ENCODE measurements at places on chromosomes 6 and 20.

DNA sequence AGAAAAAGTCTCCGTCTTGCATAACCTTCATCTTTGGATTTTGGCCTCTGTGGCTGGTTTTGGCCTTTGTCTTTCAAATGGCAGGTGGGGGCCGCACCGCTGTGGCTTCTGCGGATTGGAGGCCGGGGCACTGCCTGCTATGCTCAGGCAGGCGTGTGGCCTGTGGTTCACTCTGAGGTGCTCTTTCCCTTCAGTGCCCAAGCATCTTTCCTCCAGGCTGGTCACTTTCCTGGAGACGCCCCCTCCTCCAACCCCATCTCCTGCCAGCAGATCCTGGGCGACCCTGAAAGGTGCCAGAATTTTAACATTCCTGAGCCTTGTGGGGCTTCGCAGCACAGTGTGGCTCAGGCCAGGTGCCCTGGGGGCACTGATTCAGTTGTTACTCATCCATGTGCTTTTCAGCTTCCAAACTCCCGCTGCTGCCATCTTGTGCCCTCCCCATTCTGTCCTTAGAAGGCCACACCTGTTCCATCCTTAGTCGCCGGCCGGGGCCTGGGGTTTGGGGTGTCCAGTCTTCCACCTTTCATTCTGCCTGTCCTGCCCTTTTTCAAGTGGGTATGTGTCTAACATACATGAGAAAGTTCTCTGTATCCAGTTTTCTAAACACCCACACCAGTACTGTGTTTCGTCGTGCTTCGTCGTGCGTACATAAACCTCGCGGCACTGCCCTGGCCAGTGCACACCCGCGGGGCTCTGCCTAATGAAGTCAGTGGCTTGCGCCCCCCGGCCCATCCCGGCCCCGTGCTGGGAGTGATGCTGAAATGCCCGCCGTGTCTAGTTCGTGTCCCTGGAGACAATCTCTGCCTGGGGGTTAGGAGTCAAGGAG is 12.1 kb downstream of the SS18L1 start:
- no peak for DNase-seq

GRCh38 chr20:50727792-50728485 is 3.4 kb upstream of the PARD6B start:
- no peak for DNase-seq

DNA sequence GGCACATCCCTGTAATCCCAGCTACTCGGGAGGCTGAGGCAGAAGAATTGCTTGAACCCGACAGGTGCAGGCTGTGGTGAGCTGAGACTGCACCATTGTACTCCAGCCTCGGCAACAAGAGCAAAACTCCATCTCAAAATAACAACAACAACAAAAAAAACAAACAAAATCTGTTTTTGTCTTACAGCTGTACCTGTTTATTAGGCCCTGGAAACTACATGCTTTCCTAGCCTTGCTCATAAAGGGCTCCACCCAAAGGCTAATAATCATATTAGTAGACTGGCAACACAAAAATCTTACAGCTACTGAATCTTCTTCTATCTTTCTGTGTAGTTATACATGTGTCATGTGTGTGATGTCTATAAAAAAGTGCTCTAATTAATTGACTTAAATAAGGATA is 503.9 kb upstream of the EYS start:
- DNase-seq = no peak

GRCh38 chr6:134676307-134677281 is 273.3 kb downstream of the ALDH8A1 start:
- DNase-seq = no peak

GRCh38 chr20:17438436-17439039 is 92.6 kb downstream of the BFSP1 start:
- DNase-seq = no peak

- DNase-seq = no peak
Observed at GRCh38 chr6:132760256-132760655, 2.6 kb upstream of the VNN2 start.

DNA sequence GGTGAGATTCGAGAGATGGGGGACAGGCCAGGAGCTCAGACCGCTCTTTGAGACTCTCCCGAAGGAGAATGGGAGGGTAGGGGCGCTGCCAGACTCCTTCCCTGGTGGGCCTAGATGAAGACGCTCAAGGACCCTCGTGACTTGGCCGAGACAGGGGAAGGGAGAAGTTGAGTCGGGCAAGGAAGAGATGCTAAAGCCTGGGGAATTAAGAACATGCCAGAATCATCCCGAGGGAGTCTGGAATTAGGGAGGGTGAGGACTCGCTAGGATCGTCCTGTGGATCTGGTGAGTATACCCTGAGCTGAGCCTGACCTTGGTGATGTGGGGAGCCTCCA is 529 bp downstream of the UBE2C start:
- DNase-seq = no peak

DNA sequence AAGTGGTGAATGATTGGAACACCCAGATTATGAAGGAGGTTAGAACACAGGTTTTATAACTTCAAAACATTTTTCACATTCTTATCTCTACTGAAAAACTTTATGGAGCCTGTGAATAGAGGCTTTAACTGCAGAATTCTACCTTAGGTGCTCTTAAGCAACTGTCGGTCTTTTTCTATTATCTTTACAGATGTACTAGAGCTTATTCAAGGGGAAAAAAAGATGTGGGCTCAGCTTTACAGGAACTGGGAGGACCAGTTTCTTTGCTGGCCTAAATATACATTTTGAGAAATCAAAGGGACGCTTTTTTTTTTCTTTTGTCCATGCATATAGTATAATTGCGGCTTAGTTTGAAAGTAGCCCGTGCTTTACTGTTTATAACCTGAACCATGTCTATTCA is 58.9 kb downstream of the UST start:
- DNase-seq = no peak

DNA sequence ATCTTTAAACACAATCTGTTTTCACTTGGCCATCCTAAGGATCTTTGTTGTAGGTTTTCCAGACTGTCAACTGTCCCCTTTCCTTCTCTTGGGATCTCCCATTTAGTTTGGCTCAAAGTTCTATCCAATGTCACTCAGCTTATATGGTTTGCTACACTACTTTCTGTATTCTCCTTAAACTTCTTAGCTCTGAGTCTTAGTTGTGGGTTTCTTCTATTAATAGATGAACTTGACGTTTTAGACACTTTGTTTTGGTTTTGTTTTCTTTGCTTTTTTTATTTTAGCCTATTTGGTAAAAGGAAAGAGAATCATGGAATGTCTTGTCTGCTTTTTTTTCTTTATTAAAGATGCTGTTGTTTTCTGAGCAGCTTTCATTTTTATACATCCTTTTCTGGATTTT is 11.4 kb downstream of the RMND1 start:
- no peak for DNase-seq

DNA sequence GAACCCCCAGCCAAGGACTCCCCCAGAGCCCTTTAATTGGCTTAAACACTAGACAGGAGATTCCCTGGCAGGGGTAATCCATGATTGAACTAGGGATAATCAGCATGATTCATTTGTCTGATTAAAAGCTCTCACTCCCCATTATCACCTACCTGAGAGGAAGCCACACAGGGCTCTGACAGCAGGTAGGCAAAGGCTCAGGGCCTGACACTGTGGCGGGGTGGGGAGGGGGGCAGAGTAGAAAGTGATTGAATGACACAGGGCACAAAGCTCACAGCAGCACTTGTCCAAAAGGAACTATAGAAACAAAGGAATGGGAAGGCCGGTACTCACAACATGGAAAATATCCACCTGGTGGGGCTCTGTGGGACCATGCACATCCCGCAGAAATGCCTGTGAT is 231.6 kb downstream of the MAFB start:
- no peak for DNase-seq

DNA sequence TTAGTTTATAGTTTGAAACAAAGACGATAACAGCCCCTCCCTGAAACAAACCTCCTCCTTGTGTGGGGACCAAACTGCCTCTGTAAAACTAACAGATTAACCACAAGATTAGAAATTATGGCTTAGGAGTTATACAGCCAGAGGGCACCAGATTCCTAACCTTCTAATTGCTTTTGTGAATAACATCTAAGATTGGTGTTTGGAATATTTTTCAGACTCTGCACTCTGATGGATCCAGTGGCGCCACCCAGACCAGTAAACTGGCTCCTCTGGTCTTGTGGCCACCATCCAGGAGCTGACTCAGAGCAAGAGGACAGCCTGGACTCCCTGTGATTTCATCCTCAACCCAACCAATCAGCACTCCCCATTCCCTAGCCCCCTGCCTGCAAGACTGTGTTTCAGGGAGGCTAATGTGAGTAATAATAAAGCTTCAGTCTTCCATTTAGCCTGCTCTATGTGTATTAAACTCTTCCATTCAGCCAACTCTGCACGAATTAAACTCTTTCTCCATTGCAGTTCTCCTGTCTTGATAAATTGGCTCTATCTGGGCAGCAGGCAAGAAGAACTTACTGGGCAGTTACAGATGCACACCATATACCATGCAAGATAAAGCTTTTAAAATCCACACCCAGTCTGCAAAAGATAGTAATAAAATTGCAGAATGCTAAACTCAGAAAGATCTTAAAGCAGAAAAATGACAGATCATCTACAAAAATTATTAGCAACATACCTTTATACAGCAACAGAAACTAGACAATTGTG is 58.5 kb upstream of the SLC22A16 start:
- no peak for DNase-seq

GRCh38 chr6:22117631-22118030 is 179.2 kb downstream of the PRL start:
- no peak for DNase-seq

GRCh38 chr20:34514897-34515483 is 1.2 kb upstream of the DYNLRB1 start:
- no peak for DNase-seq

DNA sequence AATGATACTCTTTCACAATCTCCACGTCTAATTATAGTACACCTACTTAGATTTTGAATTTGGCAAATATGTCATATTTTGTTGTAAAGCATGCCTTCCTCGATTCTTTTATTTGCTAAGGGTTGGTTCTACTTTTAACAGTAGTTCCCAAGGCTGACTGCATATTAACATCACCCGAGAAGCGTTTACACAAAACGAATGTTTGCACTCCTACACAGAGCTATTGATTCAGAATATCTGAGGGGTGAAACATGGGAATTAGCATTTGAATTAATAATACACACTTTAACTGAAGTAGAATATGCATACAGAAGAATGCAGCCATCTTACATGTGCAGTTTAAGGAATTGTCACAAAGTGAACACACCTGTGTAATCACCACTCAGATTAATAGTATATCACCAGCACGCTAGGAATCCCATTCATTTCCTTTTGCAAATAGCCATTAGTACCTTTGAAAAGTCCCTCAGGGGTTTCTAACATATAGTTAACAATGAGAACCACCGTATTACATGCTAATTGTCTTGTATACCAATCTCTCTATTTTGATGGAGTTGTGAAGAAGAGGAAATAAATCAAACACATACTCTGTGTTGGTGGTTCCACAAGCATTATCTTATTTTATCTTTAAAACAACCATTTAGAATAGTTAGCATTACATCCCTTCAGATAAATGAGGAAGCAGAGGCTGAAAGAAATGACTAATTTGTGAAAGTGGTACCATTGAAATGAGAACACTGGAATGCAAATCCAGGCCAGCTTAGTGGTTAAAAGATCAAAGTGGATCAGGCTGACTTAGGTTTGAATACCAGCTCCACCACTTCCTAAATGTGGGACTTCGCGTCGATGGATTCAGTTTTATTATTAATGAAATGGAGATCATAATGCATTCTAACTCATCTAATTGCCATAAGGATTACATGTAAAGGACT is 317.6 kb downstream of the HDGFL1 start:
- no peak for DNase-seq

DNA sequence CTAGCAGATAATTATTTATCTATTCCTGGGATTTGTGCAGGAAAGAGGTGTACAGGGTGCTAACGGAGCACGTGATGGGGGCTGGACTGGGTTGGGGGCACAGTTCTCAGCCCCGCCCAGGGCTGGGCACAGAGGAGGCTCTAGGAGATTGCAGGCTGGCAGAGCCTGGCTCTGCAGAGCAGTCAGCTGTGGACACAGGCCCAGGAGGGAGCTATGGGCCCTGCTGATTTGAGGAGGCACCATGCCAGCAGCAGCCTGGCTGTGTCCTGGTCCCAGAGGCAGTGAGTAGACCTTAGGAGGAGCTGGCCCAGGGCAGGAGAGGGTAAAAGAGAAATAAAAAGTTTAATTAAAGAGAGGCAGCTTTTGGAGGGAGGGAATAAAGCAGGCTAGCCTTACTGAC is 19.3 kb downstream of the MAFB start:
- DNase-seq = no peak

DNA sequence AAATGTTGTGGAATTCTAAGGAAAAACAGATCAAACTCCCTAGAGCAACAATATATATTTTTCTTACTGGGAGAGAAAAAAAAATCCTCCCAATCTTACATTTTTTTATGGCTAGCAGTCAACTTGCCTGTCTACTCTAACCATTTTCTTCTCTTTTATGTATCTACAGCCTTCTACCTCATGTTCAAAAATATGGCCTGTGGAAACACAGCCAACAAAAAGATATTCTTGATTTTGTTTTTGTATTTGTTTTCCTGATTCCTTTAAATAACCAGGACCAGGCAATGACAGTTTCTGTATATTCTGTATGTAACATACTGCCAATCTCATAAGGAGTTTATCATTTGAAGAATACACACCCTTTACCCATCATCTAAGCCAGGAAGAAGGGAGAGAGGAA is 13.0 kb upstream of the SLC16A10 start:
- no peak for DNase-seq

- no peak for DNase-seq
Observed at GRCh38 chr6:89144354-89144906, 1.4 kb upstream of the PM20D2 start.

DNA sequence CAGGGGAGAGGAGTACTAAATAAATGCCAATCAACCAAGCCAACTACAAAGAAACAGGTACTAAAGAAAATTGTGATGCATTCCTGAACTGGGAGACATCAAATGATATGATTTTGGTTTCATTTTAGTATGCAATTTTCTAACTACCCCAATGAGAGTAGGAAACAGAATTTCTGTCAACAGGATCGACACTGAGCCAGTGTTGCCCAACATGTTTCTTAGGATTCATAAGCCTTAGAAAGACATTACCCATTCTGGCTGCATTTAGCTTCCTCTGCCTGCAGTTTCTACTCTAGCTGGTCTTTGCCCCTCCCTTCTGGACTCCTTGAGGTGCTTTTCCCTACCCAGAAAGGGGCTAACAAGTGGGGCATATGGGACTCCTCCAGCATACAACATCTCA is 49.8 kb downstream of the KCTD20 start:
- no peak for DNase-seq

GRCh38 chr20:62766716-62767115 is 29.6 kb upstream of the MRGBP start:
- DNase-seq = no peak
